Femur (tissue), 1 donor: ENCODE measurements at places on chromosomes 4 and X.

DNA sequence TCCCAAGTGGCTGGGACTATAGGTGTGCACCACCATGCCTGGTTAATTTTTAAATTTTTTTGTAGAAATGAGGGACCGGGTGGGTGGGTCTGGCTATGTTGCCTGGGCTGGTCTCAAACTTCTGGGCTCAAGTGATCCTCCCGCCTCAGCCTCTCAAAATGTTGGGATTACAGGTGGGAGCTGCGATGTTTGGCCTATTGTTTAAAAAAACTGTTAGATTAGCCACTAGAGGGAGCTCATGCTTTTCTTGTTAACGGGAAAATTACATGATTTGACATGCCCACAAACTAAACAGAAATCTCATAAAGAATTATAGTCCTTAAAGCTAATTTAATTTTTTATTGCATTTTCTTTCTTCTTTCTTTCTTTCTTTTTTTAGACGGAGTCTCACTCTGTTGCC, 5.0 kb upstream of the SDAD1 start:
- no peak for DNase-seq

DNA sequence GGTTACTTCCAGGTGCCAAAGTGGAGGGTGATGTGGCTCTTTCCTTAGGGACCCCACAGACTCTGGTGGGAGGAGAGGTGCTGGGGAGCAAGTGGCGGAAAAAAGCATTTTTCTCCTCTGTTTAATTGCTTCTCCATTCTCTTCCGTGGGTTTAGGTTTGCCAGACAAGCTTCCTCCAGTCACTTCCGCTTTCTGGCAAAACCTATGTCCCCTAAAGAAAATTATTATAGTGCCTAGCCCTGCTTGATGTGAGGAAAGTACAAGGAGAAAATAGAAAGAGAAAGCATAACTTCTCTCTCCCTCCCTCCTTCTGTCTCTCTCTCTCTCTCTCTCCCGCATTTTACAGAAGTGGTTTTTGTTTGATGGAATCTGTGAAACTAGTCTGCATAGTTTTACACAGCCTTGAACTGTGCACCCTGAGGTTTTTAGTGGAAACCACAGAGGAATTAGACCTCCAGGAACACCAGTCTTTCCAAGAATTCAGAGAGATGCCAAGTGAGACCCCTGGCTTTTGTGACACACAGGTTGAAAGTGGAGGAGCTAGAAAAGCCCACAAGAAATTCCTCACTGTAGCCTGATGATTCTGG, 231.1 kb upstream of the ANXA3 start:
- no peak for DNase-seq

GRCh38 chr4:2261853-2262144, at the start of gene MXD4:
MXD4 (minus strand) TSS chr4:2262109; CDS start chr4:2261980, 129 bp downstream.
- no peak for DNase-seq

- no peak for DNase-seq
These were observed 167.1 kb downstream of the NSUN7 start for GRCh38 chr4:40916880-40917279.

GRCh38 chrX:129433945-129434344, 89.3 kb downstream of the SMARCA1 start:
- DNase-seq: no peak

DNA sequence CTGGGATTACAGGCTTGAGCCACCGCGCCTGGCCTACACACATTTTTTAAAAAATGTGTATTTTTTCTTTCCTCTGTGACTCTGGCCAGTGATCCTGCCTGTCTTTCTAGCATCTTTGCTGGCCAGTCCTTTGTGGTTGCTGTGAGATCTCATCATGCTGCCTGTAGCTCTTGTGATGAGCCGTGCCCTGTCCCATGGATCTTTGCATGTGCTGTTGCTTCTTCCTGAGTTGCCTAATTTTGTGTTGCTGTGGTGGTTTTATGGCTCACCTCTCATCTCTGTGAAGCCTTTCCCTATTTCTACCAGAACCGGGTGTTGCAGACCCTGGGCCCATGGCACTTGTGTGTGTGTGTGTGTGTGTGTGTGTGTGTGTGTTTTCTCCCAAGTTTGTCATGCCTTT, 8.3 kb downstream of the NSD2 start:
- no peak for DNase-seq
